ENCODE measurements at places on chromosomes 7 and 10.

DNA sequence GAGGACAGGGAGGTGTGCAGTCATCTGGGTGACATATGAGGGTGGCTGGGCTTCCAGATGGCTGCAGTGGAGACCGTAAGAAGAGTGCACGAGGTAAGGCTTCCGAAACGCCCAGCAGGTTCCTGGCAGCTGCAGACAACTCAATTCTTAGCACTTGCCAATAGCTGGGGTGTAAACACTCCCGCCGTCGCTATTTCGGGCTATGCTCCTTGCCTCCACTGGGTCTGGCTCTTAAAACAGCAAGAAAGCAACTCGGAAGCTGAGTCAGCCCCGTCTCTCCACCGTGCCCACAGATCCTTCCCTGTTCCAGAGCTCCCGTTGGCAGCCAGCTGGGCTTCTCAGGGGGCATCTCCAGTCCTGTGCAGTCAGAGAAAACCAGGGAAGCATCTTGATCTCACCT, 6.1 kb upstream of the PDGFA start:
- no peak for DNase-seq

GRCh38 chr10:93596539-93596938, 4.5 kb downstream of the RBP4 start:
- peak; percentile 42 for DNase-seq

GRCh38 chr7:46396481-46396880, 475.4 kb upstream of the IGFBP3 start:
- no peak for DNase-seq

DNA sequence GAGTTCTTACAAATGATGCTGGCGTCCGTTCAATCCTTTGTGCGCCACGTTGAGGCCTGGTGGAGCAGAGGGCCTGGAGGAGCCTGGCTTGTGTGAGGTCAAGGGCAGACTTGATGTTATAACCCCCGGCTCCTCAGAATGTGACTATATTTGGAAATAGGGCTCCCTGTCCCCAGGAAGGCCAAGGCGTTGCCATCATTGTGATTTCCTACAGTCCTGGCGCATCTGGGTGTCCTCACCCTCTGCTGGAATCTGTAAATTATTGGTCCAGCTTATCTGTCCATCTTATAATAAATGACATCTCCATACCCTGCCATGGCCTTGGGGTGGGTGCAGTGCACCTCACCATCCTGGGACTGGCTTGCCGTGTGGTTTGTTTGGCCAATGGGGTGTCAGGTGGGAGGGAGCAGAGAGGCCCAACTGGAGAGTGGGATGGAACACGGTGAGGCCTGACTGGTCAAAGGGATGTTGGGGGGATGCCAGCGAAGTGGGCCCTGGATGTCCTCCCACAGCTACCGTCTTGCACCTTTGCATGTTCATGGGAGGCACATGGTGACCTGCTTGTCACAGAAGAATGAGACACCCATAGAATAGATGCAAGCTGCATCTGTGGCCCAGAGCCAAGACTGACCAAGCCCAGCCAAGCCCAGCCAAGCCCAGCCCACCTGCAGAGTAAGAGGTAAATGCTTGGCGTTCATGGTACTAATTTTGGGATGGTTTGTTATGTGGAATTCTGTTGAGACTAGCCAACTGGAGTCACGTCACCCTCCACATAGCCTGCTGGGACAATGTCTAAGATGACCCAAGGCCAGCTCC, 11.1 kb upstream of the LRRC27 start:
- no peak for DNase-seq

GRCh38 chr10:114271075-114271778, 32.2 kb downstream of the VWA2 start:
- no peak for DNase-seq

DNA sequence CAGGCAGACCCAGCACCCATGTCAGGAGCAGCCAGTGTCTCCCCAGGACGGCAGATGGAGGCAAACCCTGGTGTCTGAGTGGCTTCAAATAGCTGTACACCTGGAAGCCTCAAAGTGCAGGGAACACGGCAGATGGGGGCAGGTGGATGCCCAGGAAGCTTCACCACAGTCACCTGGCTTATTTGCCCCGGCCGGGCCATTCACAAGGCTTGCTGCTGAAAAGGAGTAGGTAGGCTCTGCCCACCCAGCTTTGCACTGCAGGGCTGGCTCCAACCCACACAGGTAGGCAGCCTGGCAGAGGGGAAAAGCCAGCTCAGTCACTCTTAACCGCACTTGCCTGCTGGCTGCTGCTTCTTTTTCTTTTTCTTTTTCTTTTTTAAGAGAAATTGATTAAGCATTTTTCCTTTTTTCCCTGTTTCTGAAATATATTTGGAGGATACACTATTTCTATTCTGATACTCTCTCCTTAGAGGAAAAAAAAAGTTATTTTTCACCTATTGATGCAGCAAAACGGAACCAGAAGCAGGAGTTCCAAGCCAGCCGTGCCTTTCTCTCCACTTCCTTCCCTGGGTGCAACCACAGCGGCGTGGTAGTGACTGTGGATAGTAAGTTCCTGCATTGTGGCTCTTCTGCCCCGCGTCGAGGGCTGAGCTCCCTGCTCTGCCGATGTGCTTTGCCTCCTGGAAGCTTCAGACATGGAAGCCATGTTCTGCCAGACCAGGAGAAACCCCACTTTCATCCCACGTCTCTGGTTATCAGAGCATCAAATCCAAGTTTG, 118.3 kb downstream of the KLF6 start:
- DNase-seq, result no peak

DNA sequence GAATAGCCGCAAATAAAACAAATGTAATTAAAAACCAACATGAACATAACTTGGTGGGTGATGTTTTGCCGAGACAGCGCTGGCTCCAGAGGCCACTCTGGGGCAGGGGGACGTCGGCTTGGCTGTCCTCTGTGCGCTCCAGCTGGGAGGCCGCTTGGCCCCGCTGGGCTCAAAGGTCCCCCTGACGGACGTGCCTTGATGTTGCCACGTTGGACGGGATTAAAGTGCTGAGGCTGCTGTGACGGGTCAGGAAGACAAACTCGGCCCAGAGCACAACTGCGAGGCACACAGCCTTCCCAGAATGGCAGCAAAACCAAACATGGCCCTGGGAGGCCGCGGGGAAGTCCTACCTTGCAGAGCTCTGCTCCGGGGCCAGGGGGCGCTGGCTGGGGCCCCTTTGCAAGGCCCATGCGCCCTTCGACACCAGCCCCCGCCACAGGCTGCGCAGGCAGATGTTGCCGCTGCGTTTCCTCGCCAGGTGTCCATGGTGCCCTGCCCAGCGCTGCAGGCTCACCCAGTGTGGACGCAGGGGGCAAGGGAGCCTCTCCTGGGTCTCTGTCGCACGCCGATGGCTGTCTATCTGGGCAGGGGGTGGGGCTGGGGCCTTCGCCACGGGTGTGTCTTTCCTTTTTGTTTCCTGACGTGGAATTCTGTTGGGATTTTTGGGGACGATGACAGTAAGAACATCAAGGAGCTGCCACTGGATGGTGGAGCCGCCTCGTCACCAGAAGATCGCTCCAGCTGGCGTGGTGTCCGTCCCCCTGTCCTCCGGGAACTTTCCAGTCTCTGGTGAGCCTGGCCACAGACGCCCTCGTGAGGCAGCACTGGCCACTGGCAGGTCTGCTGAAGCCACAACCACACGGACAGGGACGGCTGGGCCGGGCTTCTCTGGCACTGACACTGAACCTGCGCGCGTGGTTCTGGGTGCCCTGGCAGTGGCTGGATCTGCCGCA, 99.6 kb upstream of the DIP2C start:
- peak; percentile 78 for DNase-seq

- DNase-seq, result no peak
Observed at GRCh38 chr7:158240801-158241200, 346.8 kb downstream of the PTPRN2 start.

- DNase-seq, result no peak
Observed at GRCh38 chr10:73893426-73893825, 17.5 kb upstream of the PLAU start.

DNA sequence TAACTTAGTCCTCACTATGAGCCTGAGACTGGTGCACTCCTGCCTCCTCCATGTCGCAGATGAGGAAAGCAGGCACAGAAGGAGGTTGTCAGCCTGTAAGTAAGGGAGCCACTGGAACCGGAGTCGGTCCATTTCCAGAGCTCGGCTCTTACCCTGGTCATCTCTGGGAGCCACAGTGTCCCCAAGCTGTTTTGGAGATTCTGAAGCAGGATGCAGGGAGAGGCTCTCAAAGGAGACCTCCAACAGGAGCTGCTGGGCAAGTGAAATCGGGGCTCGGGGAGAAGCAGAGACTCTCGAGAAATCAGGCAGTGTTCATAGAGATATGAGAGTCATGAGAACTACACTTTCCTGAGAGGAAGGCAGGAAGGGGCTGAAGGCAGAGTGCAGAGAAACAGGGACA, 39.0 kb downstream of the VSTM4 start:
- no peak for DNase-seq

GRCh38 chr10:42929993-42930392, 146.9 kb upstream of the RET start:
- DNase-seq, result no peak

DNA sequence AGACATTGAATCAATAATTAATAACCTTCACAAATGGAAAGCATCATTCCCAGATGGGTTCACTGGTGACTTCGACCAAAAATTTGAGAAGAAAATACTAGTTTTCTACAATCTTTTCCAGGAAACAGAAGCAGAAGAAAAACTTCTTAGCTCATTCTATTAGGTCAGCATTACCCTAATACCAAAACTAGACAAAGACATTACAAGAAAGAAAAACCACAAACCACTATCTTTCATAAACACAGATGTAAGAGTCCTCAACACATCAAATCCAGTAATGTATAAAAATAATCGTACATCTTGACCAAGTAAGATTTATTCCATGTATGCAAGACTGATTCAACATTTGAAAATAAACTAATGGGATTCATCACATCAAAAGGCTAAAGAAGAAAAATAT, 64.0 kb upstream of the CDK1 start:
- DNase-seq, result no peak

- DNase-seq, result no peak
Observed at GRCh38 chr10:3765146-3765545, 19.9 kb downstream of the KLF6 start.

DNA sequence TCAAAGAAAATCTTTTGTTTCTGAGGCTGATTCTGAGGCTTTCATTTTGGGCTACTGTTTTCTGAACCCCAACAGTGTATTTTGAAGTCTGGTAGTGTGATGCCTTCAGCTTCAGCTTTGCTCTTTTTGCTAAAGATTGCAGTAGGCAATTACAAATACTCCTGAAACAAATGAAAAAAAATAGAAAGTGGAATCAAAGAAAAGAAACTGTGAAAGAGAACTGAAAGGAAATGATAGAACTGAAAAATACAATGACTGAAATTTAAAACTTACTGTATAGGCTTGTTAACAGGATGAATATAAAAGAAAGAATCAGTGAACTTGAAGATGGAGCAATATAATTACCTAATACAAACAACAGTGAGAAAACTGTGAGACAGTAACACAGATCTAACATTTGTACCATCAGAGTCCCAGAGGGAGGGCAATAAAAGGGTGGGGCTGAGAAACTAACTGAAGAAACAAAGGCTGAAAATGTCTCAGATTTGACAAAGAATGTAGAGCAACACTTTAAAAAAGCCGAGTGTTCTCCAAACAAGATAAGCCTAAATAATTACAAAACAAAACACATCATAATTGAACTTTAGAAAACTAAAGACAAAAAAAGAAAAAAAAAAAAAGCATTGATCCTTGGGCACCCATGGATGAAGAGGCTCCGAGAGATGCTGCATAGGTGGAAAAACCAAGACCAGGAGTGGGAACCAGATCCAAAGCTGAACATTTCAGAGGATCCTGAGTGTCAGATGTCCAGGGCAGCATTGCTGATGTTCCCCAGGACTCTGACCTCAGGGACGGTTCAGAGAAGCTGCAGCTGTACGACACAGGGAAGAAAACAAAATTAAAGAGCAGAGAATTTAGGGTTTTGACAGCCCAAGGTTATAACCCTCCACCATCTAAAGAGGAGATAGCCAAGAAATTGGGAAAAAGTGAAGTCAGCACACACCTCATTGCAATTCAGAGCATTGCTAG, 223.2 kb upstream of the IGFBP3 start:
- DNase-seq, result no peak

GRCh38 chr10:126839094-126839761, 66.0 kb upstream of the DOCK1 start:
- DNase-seq, result peak; percentile 36

- peak; percentile 4 for DNase-seq
Observed at GRCh38 chr7:73314271-73314670, 5.6 kb upstream of the NSUN5 start.

GRCh38 chr10:122457934-122458333, 3.4 kb upstream of the HTRA1 start:
- no peak for DNase-seq

DNA sequence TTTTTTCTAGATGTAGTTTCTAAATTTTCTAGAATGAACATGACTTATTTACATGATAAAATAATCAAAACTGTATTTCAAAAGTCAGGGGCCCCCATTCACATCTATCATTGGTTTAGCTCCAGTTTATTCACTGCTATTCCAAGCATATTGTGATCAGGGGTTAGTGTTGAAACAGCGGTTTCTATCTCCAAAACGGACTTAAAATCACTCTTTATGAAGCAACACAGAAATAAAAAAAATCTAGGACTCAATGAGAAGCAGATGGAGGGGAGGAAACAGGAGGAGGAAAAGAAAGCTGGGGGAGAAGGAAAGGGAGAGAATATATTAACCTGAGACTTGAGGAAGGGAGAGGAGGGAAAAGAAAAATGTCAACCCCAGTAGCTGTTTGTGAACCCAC, 14.8 kb upstream of the CH25H start:
- DNase-seq, result no peak

DNA sequence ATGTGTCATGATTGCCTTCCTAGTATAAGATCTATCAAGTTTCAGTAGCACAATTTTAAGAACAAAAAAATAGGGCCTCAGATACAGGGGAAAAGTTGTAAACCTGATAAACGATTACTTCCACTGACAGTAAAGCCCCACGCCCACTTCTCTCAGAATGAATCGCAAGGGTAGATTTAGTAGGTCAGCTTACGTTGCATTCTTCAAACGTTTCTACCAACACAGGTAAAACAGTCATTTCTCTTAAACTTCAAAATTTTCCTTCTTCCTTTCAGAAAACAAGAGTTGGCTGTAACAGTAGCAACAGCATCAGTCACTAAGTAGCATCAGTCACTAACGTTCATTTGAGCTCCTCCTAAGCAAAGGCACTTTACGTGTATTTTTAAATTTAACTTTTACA, 221.5 kb downstream of the ADAM12 start:
- no peak for DNase-seq

- no peak for DNase-seq
Observed at GRCh38 chr7:10225275-10225674, 748.4 kb upstream of the PHF14 start.

- no peak for DNase-seq
Observed at GRCh38 chr7:27763983-27764508, 24.1 kb downstream of the TAX1BP1 start.

- DNase-seq, result no peak
Observed at GRCh38 chr10:24898501-24898900, 53.9 kb downstream of the PRTFDC1 start.
